ENCODE measurements at places on chromosomes 5 and 9.
A peak's percentile ranks its signal among the peaks of the same experiment; 100 is the strongest.

DNA sequence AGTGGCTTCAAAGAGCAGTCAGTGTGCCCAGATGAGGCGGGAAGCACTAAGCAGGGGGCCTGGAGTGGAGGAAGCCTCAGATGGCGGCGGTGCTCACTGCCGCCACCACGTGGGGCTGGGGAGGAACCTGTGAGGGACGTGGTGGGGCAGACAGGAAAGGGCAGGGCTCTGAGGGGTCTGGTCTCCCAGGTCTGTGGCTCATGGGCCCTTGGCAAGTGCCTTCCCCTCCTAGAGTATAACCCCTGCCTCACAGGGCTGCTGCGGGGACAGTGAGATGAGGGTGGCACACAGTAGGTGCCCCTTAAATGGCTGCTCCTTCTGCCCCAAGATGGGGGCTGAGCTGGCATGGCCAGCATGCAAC lies 26.6 kb downstream of the NR5A1 start:
- no peak for DNase-seq

GRCh38 chr9:21994556-21995005 lies at the start of gene CDKN2B-AS1:
TSS of gene CDKN2B-AS1 (plus strand) at chr9:21994791.
- peak; percentile 11 for DNase-seq

DNA sequence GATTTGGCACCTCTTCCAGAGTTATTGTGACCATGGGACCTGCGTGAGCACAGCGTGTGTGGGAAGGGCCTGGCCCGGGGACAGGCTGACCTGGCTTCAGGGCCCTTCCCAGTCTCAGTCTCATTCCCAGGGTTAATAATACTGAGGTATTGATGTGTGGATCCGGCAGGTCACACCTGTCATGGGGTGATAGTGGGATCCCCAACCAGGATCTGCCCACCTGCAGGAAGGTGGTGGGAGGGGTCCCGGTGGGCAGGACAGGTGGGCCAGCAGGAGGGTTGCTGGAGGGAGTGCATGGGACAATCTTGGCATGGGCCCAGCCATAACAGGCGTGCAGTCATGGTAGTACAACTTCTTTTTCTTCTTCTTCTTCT lies 55.4 kb downstream of the COL15A1 start:
- DNase-seq, result no peak

GRCh38 chr5:132396589-132397031 lies 27.1 kb downstream of the SLC22A5 start:
- DNase-seq, result no peak

DNA sequence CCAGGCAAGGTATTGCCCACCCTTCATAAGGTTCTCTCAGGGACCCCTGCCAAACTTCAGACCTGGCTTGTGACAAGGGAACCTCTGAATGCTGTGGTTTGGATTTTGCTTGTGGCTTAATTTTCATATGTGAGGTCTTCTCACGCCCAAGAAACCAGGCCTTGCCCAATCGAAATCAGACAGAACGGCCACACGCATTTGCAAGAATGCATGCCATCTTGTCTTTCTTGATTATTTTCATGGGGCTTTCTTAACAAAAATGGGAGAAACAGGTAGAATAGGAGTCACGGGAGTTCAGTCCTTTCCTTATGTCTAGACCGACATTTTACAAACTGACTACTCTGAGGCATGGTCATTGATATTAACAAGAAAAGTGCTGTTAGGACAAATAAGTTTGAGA lies 170.2 kb upstream of the PAPPA start:
- no peak for DNase-seq

DNA sequence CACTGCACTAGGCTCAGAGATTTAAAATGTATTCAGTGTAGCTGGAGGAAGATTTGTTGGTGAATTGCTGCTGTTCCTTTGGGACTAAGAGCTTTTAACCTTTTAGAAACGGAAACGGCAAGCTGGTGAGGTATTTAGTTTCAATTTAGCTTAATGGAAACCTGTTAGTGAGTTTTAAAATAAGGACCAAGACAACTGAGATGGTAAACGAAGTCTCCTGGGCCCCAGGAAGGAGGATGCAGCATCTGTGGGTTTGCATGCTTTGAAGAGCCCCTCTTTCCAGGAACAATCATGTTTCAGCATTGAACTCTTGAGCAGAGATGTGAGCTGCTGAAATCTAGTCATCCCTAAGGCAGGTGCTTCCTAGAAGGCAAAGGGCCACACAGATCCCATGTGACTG lies 16.5 kb downstream of the DNAI1 start:
- no peak for DNase-seq

DNA sequence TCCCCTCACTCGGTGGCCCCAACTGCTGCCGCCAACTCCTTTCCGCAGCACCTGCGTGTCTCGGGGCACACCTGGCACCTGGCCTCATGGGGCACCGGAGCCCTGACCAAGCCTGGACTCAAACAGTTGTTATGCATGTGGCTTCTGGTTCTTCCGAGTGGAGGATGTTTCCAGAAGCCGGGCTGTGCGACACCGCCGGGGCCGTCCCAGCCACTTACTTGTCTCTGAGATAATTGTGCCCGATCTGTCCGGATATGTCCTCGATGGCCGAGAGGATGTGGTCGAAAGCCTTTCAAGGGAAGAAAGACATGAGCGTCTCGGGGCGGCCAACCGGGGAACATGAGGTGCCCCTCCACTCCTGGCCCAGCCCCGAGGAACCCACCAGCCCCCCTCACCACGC lies 38.4 kb downstream of the EXOC3 start:
- DNase-seq, result no peak

- no peak for DNase-seq
Observed at GRCh38 chr5:69504036-69504435, 11.4 kb downstream of the OCLN start.

DNA sequence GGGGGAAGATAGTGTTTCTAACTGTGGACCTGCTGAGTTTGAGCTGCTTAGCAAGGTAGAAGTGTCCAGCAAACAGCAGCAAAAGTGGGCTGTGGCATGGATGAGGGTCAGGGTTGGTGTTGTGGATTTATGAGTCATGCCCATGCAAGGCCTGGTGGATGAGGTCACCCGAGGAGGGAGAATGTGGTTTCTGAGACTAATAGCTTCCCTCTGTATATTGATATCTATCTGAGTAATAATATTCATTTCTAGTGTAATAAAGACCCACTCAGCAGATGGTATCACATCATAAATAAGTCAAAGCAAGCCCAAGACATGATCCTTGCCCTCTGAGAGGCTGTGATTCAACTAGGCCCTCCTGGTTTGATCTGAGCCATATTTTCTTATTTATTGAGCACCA lies 597.8 kb upstream of the CLINT1 start:
- peak; percentile 49 for DNase-seq

GRCh38 chr9:89817151-89817950 lies 212.5 kb downstream of the GADD45G start:
- no peak for DNase-seq

DNA sequence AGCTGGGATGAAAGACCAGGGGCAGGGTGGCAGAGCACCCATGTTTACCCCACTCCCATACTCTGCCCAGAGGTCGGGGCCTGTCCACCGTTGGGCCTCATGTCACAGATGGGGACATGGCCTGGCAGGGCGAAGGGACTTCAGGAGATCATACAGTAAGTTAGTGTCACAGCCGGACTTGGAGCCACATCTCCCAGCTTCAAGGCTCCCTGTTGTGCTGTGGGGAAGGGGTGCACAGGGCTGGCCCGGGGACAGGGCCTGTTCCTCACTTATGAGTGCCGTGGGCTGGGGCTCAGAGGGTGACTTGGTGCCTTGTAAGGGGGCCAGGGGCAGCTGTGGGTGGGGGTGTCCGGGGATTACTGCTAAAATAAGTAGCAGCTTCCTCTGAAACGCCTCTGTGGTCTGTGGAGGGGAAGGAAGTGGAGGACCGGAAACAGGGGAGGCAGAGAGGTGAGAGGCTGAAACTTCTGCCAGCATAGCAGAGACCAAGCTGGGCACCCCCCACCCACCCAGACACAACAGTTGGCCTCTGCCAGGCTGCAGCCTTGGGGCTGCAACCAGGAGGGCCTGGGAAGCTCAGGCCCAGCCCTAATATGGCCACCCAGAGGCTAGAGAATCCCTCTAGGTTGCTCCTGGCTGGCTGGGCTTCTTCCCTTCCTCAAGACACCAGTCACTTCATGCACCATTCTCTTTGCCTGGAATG lies 41.1 kb upstream of the NEK6 start:
- no peak for DNase-seq

DNA sequence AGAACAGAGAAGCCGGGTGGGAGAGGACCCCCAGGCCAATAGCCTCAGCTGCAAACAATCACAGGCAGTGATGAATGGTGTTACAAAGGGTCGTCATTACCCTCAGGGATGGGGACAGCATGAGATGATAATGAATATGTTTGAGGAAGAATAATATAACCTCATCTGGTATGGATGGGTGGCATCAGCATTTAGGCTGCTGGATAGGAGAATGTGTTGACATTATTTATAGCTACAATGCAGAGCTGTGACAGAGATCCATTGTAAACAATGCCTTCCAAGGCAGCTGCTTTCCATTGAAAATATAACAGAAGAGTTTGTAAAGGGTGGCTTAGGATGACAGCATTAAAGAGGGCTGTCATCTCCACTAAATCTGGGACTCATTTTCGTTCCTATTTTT lies 365.5 kb downstream of the KCNN2 start:
- DNase-seq, result no peak

- peak; percentile 20 for DNase-seq
Observed at GRCh38 chr5:147509041-147509709, 693 bp downstream of the DPYSL3 start.

DNA sequence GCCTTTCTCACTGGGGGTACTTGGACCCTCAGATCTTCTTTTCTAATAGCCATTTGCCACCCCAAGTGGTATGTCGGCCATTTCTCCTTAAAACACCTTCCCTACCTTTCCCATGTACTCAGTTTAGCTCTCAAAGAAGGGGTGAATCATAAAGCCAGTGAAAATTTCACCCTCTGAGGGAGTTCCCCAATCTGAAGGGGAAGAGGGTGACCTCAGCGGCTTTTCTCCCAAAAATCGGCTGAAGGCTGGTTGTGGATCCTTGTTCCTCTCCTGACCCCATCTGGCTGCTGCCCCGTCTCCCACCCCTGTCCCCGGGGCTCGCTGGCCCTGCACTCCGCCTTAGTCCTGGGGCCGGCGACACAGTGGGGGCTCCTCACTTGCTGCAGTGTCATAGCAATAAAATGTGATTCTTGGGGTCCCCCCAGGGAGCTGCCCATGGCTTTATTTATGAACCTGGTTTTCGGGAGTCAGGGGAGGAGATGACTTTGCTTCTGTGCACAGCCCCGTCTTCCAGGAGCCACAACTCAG lies 17.3 kb upstream of the LTC4S start:
- no peak for DNase-seq

- DNase-seq, result no peak
Observed at GRCh38 chr5:19959830-19960384, 28.1 kb downstream of the CDH18 start.

- DNase-seq, result peak; percentile 59
Observed at GRCh38 chr5:149485655-149486615, 65.3 kb downstream of the CSNK1A1 start.

DNA sequence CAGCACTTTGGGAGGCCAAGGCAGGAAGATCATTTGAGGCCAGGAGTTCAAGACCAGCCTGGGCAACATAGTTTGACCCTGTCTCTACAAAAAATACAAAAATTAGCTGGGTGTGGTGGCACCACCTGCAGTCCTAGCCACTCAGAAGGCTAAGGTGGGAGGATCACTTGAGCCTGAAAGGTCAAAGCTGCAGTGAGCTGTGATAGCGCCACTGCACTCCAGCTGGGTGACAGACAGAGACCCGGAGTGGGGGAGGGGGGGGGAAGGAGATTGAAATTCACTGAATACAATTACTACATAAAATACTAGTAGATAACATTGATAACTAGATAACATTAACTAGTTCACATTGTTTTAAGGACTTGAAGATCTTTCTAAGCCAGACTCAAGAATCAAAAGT lies 345.6 kb downstream of the BNC2 start:
- no peak for DNase-seq

DNA sequence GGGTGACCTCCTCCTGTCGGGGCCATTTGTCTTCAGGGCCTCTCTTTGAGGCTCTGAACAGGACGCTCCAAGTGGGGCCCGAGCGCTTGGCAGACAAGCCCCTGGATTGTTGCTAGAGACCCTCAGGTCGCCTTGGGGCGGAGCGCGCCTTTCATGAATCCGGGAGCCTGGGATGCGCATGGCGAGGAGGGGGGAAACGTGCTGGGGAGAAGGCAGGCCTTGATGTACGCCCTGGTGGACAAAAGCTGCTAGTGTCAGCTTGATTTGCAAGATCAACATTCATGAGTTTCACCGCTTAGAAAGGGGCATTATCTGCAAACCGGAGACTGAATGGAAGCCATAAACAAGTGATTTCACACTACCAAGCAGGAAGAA lies 226.3 kb downstream of the SMARCA2 start:
- no peak for DNase-seq

GRCh38 chr9:87433853-87434252 lies 63.8 kb upstream of the DAPK1 start:
- DNase-seq, result no peak

DNA sequence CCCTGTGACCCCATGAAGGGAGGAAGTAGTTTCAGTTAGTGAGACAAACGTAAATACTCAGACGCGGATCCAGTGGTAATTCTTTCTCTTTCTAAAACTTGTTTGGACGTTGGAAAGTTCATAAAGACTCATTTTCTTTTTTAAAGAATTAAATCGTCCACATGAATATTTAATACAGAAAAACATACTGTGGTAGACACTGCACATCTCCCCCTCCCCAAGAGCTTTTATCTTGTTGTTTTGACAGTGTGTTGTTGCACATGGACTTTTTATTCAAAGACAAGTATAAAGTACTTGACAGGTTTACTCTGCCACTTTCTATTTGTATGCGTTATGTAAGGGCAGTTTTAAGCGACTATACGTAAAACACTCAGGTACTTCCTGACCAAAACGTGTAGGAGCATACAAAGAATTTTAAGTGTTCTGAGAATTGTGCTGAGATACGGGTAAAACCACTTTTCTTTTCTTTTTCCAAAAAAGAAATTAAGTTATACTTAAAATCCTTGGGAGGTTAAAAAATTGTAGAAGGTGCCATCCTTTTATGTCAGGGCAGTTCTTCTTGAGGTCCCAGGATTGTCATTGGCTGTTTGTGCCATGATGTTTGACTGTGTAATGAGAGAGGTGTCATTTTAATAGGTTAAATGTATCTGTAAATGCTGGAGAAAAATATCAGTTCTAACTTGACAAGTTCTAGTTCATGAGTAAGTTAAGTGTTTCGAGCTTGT lies 1.3 kb downstream of the NIPBL start:
- DNase-seq, result no peak

DNA sequence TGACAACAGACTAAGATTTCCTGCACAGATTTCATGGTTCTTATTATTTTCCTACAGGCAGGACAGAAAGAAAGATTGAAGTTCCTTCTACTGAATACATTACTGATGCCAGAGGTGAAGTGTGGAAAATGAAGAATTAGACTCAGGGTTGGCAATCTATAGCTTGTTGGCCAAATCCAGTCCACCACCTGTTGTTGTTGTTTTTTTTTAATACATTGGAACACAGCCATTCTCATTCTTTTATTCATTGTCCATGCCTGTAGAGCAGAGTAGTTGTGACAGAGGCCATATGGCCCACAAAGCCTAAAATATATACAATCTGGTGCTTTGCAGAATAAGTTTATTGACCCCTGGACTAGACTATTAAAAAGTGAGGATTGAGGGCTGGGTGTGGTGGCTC lies 5.8 kb upstream of the PLPPR1 start:
- no peak for DNase-seq

GRCh38 chr5:119322312-119322947 lies 33.4 kb upstream of the TNFAIP8 start:
- no peak for DNase-seq
